ENCODE measurements at places on chromosomes 2 and 18.

DNA sequence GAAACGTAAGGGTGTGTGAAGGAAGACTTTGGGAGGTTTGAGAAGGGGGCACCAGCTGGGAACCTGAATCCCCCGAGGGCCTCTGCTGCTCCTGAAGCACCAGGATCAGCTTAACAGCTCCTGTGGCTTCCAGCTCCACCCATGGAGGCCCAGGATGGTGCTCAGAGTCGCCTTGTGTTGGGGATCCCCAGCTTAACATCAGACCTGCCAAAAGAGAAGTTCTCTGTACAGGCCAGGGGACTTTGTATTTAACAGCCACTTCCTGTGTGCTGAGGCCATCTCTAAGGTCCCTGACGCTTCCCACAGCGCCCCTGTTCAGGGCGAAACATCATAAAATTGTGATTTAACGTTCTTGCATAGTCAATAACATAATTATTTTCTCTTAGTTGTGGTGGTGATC is 77.5 kb downstream of the NCK2 start:
- DNase-seq, result no peak

- DNase-seq, result no peak
Measured at GRCh38 chr2:237431372-237431771, 17.4 kb upstream of the COL6A3 start.

DNA sequence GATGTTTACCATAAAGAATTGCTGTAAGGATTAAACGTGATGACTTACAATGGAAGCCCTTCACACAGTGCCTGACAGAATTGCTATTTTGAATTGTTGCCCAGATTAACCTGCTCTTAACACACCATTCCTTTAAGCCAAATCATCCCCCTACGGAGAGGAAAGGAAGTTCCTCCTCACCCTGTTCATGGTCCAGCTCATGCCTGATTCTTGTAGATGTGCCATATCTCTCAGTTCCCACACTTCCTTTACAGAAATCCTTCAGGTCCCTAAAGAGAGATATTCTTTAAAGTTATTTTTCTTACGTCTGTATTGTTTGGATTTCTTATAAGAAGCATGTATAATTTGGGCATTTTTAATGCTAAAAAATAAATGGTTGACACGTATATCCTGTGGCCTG is 127.5 kb upstream of the DAPL1 start:
- no peak for DNase-seq

DNA sequence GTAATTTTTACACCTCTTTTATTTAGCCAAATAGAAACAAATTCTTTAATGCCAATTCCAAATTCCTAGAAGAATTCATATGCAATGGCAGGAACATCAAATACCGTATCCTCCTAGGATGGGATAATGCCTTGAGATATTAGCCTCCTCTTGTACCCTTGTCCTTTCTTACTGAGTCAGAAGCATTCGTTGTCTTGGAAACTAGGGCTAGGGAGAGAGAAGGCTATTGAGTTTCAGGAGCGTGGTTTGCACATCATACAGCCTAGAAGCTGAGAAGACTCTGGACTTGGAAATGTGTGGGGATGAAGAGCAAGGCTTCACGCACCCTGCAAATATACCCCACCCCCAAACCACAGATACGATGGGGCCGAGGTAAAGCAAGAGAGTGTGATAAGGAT is 300.7 kb downstream of the SP3 start:
- no peak for DNase-seq

GRCh38 chr18:10032331-10033015 is 118.7 kb downstream of the VAPA start:
- DNase-seq, result no peak

DNA sequence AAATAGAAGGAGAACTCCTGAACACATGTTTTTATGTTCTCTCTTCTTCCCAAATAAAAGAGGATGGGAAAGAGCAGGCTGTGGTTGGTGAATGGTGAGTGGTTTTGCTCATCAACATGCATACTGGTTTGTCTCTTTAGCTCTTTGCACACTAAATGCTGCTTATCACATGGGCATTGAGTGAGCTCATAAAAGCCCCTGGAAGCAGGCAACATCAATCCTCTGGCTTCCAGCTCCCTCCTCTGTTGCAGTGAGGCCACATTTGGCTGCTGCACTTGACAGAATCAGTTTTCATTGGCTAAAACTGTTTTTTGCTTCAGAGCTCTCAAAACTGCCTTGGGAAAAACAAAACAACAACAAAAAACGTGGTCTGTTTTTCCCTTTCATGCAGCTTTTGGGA is 1308.2 kb upstream of the NRXN1 start:
- no peak for DNase-seq

GRCh38 chr2:67633212-67633856 is 236.2 kb downstream of the ETAA1 start:
- DNase-seq, result no peak

Measured in erythroblast (primary cell).